Natural killer cell (primary cell): ENCODE measurements at places on chromosomes 12 and 14.
A peak's percentile ranks its signal among the peaks of the same experiment; 100 is the strongest.

DNA sequence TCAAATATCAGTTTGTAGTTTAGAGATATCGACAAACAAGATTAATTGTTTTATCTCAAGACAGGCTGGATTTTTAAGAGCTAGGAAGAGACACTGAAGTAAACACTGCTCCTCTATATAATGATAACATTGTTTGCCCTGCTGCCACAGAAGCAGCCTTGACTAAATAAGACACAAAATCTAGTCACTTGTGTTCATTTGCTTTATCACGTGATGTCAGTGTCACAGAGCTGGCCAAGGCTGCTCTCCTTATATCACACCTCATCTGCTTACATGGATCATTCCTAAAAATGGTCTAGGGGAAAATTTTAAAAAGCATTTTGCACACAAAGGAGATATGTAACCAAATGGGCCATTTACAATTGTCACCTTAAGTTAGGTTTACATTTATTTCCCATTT is 64.1 kb downstream of the SOX5 start:
- no peak for DNase-seq

- no peak for DNase-seq
Measured at GRCh38 chr12:63918800-63919300, 74.3 kb downstream of the SRGAP1 start.

- DNase-seq = no peak
Measured at GRCh38 chr12:113285679-113286610, 49.0 kb downstream of the SLC8B1 start.

- DNase-seq = no peak
Measured at GRCh38 chr14:35573911-35574310, 39.9 kb downstream of the INSM2 start.

GRCh38 chr14:36520601-36521525 is 831 bp upstream of the NKX2-1 start:
- no peak for DNase-seq

GRCh38 chr14:71122866-71123565 is 215.8 kb downstream of the PCNX1 start:
- no peak for DNase-seq

GRCh38 chr14:54653712-54654469 is 87.0 kb downstream of the SAMD4A start:
- no peak for DNase-seq

GRCh38 chr14:99808515-99808914 is 15.3 kb downstream of the EML1 start:
- no peak for DNase-seq

- no peak for DNase-seq
Measured at GRCh38 chr12:116549993-116550392, 9.2 kb upstream of the MAP1LC3B2 start.

DNA sequence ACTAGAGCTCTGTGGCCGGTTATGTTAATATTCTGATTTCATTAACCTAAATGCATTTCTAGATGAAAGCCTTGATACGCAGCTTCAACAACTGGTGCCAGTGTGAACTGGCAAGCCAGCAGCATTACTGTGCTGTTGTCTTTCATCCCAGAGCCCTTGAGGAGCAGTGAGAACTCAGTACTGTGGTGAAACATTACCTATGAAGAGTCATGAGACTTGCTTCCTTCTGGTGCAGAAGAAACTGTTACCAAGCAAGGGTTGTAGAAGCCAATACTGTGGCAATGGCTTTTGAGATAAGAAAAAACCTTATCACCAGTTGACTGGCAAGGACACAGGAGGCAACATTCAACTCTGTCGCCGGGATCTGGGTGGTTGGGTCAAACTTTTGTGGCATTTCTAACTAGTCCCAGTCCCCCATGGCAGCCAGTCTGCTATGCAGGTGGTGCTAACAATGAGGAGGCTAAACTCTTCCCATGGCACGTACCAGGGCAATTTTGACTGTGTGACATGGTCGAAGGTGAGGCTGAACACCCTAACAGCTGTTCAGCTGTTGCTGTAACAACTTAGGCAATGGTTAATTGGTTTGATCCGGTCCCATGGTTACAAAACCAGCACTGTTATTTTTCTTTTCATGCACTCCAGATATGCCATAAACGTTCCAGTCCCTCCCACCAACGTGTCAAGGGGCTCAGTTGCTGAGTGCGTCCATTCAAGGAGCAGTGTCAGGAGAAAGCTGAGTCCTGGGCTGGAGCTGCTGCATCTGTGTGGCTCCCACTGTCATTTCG is 12.6 kb upstream of the LGALS3 start:
- no peak for DNase-seq

GRCh38 chr12:17388679-17389078 is 701.3 kb downstream of the RERGL start:
- DNase-seq = no peak

GRCh38 chr12:26379777-26380467 is 184.5 kb downstream of the SSPN start:
- no peak for DNase-seq

- peak; percentile 53 for DNase-seq
Measured at GRCh38 chr12:103930787-103931735, 851 bp downstream of the HSP90B1 start.

DNA sequence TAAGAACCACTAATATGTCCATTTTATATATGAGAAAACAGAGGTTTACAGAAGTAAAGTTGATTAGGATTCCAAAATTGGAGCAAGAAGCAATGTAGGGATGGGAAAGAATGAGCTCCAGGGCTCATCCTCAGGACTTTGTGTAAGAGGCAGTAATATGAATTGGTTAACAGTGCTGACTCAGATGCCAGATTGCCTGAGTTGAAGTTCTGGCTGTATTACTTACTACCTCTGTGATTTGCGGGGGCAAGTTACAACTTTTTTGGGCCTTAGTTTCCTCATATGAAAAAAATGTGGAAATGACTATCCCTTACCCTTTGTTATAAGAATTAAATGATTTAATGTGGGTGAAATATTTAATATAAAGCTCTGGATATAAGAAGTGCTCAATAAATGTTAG is 35.1 kb upstream of the PPP2R5E start:
- no peak for DNase-seq

DNA sequence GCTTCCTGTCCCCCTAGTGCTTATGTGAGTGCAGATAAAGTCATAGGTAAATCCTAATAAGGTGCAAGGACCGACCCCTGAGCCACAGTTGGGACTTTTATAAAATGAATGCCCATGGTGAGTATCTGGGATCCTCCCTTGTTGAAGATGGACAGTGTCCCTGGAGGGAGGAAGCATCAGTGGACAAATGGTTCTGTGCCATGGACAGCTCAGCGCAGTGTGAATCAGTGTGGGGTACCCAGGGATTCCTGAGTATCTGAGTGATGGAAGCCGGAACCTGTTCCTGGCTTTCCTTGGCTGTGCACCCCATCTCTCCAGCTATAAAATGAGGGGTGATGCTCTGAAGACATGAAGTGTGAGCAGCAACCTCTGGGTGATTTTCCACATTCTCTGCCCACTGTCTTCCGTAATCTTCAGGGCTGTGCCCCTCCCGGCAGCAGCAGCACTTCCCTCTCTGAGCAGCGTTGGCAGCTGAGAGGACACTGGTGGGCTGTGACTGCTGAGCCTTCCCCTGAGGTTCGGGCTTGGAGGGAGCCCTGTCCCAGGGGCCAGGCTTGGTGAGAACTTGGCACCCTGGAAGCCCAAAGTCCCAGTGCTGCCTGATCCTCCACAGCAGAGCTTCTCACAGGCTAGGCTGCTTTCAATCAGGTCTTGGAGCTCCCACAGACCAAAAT is 25.0 kb downstream of the VCPKMT start:
- DNase-seq = no peak

DNA sequence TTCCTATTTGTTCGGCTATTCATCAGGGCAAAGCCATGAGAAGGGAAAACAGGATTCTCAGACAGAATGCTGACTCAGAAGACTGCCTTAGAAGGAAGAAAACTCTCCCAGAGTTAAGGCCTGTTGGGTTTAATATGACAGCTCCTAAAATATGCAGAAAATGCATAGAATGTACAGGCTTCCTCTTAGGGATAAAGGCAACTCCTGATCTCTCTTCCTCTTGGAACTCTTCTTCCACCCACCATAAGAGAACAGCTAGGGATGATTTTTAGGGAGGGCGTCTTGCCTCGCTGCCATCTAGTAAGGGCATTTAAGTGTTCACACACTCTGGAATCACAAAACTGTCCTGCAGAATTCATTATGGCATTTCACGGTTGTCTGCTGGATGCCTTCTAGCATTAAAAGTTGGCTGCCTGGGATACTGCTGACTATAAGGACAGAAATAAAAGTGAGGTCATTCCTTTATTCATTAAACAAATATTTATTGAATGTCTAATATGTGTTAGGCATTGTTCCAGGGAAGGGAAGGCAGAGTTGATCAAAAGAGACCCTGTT is 73.7 kb downstream of the DCAF5 start:
- DNase-seq = no peak

DNA sequence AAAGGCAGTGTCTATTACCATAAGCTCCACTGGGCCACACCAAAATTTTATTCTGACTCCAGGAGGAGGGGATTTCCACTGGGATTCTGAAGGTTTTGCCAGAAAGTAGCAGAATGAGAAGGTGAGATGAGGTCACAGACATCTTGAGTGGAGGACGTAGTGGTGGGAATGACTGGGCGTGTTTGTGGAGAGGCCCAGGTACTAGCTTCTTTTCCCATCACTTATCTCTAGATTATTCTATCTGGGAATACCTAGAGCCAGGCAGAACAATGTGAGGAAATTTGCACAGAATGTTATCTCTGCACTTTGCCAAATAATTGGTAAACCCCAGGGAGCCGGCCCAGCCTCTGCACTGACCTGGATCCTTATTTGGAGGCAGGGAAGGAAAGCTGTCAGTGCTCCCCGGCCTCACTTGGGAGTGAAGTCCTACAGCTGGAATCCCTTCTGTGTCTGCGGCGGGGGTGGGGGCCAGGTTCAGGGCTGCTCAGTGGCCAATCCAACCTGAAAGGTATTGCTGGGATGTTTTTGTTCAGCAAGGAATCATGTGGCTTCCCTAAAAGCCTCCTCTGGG is 129.4 kb downstream of the C12orf75 start:
- DNase-seq = no peak

DNA sequence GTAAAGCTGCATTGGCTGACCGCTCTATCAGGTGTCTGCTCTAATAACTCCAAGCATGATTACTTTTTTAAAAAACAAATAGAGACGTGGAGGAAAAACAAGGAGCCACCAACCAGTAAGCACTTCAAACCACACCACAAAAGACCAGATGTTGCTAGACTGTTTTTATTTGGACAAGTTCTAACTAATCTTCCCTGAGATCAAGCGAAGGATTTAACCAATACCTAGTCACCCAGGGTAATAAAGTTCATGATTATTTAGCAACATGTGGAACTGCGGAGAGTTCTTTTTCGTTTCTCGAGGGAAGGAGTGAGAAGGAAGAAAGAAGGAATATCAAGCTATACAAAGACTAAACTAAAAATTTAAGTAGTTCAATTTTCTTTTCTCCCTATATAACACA is 288.1 kb downstream of the DUSP6 start:
- no peak for DNase-seq

DNA sequence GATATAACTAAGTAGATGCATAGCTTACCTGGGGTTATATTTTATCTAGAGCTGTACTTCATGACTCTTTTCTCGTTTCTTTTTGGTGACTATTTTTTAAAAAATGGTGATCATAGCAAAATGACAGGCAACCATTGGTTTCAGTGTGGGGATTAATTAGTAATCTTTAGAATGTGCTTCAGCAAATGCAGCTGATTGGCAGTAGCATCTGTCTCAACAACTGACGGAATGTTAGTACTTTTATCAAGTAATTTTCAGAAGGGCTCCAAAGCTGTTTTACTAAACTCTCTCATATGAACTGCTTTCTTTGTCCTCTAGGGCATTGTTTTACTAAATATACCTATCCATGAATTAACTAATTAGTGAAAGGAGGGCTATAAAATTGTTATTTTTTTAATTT is 117.6 kb downstream of the TRMT5 start:
- DNase-seq = no peak
